Activated CD4-positive, alpha-beta T cell treated with anti-CD3 and anti-CD28 coated beads for 48 hours (primary cell): ENCODE measurements at places on chromosomes 12 and 14.
A peak's percentile ranks its signal among the peaks of the same experiment; 100 is the strongest.

- DNase-seq = no peak
These were observed 21.6 kb downstream of the NTF3 start for GRCh38 chr12:5453466-5453865.

GRCh38 chr12:34606749-34607519 lies 584.6 kb downstream of the ALG10 start:
- no peak for DNase-seq

GRCh38 chr14:79357307-79357706 lies 854.0 kb downstream of the DIO2 start:
- DNase-seq = no peak

DNA sequence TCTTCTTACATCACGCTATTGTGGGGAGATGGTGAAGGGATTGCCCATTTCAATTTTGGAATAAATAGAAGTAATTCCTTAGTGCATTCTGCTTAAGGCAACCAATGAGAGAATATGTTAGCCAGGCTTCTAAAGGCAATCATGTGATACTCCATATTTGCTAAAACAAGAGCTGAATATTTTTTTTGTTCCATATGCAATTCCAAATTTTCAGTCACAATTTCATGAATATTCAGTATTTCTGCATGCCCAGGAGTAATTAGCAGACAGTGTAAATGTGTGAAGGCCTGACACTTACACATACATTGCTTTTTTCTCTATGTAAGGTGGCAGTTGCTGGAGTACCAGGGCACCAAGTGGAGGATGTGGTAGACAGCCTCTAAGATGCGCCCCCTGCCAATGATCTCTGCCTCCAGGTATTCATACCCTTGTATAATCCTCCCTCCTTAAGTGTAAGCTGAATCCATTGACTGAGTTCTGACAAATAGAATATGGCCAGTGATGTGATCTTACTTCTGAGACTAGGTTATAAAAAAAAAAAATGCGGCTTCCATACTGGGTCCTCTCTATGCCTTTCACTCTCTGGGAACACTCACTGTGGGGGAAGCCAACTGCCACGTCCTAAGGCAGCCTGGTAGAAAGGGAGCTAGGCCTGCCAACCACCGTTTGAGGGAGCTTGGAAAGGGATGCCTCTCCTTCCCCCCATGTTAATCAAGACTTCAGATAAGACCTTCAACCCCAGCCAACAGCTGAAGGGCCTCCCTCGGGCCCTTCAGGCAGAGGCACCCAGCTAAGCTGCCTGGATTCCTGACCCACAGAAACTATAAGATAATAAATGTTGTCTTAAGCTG lies 62.7 kb upstream of the PTGR2 start:
- DNase-seq = no peak

DNA sequence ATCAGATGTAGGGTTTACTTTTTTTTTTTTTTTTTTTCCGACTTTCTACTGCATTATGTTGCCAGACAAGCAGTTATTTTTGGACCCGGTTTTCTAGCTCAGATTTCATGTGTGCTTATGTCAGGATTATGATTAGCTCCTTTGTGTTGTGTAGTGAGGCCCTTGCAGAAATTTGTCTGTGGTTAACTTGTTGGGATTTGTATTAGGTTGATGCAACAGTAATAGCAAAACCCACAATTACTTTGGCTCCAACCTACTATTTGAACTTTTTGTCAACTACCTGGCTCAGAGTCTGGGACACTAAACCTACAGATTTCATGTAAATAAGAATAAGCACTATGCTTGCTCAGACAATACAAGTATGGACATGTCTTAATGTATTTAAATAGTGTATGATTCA lies 44.1 kb upstream of the KCNJ8 start:
- no peak for DNase-seq

DNA sequence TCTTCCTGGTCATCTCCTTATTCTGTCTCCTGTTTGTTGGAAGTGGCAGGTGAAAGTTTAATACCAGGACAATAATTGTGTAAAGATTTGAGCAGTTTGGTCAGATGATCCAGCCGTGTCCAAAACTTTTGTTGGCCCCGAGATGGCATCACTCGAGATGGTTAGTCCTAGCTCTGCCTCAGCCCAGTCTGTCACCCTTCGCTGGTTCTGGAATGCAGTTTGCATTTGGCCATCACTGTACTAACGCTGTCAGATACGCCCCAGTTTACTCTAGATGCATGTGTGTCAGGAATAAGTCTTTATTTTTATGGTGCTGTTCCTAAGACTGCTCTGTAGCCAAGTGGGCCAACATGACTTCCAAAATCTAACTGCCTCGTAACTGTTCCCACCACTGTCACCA lies 79.6 kb downstream of the MOK start:
- no peak for DNase-seq

- peak; percentile 95 for DNase-seq
These were observed 9.2 kb downstream of the PHB2 start for GRCh38 chr12:6961278-6961694.

GRCh38 chr14:90505531-90505930 lies 108.7 kb downstream of the CALM1 start:
- no peak for DNase-seq

DNA sequence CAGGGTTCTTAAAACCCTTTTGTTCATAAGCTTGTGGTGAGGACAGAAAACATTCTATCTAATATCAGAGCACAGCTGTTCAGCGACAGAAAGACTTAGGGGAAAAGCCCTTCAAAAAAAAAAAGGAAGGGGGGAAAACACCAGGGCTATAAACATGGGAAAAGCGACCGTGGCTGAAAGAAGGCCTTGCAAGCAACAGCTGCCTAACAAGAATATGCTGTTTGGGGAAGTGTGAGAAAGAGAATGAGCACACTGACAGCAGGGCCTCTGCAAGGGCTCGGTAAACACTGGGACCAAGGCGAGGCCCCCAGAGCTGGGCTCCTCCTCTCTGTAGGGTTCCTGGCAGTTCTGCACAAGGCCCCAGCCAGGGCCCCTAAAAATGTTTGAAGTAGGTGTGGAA lies 27.4 kb upstream of the CCND2 start:
- no peak for DNase-seq

DNA sequence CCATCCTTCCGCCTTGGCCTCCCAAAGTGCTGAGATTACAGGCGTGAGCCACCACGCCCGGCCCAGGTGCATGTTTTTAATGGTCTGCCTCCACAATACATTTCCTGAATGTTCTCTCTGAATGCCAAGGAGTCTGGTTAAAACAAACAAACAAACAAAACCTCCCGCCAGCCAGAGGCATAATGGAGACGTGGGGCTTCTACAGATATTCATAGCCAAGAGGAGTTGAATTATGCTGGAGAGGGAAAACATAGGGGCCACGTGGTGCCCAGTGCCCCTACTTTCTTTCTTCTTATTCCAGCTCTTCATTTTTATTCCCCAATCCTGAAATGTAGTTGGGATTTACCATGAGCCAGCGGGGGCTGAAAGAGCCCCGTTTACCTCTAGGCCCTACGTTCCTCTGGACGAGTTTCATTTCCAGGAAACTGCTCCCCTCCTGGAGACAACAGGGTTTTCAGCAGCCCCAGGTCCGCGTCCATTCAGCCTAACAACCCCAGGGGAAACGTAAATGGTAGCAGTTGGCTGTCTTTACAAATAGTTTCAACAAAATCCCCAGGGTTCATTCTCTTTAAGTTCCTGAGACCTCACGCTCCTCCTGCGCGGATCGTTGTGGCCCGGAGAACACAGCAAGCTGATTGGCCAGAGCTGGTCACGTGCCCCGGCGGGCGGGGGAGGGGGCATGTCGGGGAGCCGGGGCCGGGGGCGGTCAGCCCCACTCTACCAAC lies 108.5 kb upstream of the ESRRB start:
- peak; percentile 21 for DNase-seq

DNA sequence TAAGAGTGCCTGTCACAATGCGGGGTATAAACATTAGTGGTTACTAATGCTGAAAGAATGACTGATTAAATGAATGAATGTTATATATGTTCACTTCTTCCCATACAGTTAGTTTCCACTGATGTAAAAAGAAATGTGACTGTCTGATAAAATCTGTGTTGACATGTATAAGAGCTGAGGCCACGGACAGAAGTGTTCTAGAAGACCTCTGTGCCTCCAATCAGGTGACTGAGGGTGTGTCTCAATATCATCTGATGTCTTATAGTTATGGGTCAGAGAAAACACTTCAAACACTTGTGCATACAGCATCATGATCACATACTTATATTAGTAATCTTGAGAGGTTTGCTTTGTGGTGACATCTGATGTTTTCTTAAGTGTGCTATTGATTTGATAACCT lies 183.4 kb downstream of the TTC7B start:
- DNase-seq = no peak

GRCh38 chr12:45789025-45789424 lies 59.5 kb downstream of the ARID2 start:
- DNase-seq = no peak

- DNase-seq = no peak
These were observed 122.7 kb downstream of the SINHCAF start for GRCh38 chr12:31203261-31203660.

DNA sequence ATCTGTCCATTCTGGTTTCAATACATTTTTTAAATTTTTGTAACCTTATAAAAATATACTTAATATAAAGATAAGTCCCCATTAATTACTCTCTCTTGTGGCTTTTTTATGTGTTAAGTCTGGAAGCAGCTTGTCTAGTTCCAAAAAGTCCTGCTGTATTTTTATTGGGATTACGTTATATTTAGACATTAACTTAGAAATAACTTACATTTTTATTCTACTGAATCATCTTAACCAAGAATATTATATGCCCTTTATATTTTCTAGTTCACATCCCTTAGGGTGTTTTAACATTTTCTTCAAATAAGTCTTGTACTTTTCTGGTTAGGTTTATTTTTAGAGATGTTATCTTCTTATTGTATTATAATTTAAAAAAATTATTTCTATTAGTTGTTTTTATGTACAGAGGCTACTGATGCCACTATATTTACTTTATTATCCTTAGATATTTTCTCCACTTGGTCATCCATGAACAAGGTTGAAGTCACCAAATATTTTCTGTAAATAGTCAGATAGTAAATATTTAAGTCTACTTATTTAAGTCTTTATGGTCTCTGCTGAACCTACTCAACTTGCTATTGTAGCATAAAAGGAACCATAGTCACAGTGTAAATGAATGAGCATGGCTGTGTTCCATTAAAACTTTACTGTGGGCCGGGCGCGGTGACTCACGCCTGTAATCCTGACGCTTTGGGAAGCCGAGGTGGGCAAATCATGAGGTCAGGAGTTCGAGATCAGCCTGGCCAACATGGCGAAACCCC lies 132.4 kb upstream of the NEDD1 start:
- DNase-seq = no peak

DNA sequence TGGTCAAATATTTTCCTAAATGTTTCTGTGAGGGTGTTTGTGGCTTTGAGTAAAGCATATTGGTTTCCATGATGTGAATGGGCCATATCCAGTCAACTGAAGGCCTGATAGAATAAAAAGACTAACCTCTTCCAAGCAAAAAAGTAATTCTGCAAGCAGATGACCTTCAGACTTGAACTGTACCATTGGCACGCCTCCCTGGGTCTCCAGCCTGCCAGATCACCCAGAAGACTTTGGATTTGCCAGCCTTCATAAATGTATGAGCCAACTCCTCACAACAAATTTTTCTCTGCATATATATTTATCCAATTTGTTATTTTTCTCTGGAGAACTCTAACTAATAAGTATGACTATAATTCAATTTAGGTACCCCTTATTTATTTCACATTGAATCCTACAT lies 190.3 kb downstream of the KIF21A start:
- DNase-seq = no peak

GRCh38 chr12:63982604-63983295 lies 138.2 kb downstream of the SRGAP1 start:
- no peak for DNase-seq

DNA sequence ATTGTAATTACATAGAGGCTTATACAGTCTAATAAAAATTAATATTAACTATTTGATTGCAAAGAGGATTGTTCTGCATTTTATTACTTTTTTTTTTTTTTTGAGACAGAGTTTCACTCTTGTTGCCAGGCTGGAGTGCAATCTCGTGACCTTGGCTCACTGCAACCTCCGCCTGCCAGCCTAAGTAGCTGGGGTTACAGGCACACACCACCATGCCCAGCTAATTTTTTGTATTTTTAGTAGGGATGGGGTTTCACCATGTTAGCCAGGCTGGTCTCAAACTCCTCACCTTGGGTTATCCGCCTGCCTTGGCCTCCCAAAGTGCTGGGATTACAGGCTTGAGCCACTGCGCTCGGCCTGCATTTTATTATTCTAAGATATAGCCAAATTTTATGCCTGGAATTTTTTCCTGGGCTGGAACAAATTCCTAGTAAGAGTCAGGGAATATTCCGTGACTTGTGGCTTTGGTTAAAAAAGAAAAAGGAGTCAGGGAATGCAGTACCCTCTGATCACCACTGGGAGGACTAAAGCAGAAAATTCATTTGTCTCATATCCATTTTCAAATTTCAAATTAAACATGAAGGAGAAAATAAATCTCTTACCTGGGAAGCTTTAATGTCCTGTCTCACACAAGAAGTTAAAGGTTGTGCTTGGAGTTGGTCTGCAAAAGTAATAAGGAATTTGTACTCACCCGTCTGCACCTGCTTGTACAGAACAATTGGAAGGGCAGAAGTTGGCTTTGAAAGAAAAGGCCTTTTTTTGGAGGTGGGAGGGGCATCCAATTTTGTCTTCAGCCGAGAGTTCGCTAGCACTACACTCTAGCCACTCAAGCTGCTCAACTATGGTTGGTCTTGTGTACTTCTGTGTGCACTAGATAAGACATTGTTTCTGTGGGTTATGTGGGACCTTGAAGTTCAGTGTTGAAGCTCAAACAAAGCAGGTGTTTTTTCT lies 8.7 kb downstream of the MARK3 start:
- DNase-seq = no peak

- no peak for DNase-seq
These were observed 361.8 kb downstream of the C12orf50 start for GRCh38 chr12:87667378-87667777.

DNA sequence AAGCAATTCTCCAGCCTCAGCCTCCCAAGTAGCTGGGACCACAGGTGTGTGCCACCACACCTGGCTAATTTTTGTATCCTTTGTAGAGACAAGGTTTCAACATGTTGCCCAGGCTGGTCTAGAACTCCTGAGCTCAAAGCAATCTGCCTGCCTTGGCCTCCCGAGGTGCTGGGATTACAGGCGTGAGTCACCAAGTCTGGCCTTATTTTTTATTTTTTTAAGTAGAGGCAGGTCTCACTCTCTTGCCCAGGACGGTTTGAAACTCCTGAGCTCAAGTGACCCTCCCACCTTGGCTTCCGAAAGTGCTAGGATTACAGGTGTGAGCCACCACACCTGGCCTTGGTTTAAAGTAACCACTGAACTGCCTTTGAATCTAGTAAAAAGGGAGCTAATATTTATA lies 56.8 kb downstream of the SPPL3 start:
- no peak for DNase-seq

DNA sequence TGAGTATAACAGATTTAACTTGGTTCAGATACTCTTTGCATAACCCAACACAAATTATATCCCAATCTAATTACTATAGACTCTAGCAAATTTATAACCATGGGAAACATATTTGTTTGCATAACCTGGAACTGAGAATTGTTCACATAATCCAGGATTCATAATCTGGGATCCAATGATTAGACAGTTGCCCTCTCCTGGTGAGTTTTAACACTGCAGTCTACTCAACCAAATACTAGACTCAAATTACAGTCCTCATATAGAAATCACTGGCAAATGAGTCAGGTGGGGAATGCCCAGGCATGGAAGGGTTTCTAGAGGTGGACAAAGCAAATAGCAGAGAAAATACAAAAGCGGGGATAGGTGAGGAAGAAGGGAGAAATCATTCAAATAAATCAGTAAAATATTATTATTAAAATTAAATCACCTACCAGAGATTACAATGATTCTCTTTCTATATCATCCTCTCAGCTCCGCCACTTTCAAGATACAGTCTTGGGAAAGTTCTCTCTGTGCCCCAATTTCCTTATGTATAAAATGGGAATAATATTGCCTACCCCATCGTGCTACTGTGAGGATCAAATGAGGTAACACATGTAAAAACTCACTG lies 9.4 kb downstream of the GCH1 start:
- peak; percentile 43 for DNase-seq
